ENCODE measurements at places on chromosomes 3 and 15.

GRCh38 chr3:169624533-169624972, 39.0 kb downstream of the MECOM start:
- DNase-seq: no peak

DNA sequence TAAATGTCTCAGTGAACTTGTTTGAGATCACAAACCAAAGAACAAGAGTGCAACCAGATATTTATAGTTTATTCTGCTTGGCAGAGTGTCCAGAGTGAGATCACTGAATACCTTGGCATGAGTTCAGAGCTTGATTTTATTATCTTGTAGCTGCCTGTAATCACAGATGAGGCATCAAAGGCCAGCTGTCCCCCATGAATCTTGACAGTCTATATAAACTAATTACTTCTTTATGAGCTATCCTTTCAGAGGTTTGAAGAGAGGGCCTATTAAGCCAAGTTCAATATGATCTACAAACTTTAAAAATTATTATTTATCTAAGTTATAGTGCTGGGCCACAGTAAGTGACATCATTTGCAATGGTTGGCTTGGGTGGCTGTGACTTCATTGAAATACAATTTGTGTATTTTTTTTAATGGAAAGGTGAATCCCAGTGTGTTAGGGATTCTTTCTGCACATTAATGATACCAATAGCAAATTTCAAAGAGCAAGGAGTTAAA, 251.5 kb downstream of the CLSTN2 start:
- DNase-seq: no peak

- DNase-seq: no peak
Measured at GRCh38 chr15:34490417-34491193, 53.0 kb upstream of the GOLGA8A start.

DNA sequence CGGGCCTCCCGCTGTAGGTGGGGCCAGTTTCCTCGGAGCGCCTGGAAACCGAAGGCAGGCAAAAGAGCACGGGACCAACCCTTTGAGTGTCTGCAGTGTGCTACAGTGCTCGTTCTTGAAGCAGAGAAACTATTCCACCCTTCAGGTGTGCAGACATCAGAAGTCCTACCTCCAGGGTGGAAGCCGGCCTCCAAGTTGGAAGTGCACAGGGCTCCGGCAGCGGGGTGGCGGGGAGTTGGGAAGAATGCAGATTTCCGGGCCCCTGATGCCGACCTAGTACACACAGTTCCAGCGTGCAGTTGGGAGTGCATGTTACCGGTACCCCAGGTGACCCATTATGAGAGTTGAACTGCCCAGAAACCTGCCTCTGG, 3.0 kb downstream of the KLF13 start:
- DNase-seq: no peak

DNA sequence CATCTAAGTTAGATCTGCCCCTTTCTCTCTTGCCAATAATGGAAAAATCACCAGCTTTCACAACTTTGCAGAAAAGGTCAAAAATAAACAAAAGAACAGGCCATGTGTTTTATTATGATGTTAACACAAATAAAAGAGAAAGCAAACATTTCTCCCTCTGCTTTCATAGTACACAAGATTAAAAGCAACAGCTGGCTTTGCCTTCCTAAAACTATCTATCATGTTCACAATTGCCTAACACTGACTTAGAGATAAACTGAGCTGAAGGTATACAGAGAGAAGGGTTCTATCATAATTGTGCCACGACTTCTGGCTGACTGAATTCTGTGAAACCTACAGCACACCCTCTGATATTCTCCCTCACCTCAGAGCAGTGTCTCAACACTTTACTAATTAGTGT, 29.4 kb downstream of the AADAC start:
- no peak for DNase-seq

GRCh38 chr3:194875581-194876402, 190.1 kb downstream of the FAM43A start:
- no peak for DNase-seq

DNA sequence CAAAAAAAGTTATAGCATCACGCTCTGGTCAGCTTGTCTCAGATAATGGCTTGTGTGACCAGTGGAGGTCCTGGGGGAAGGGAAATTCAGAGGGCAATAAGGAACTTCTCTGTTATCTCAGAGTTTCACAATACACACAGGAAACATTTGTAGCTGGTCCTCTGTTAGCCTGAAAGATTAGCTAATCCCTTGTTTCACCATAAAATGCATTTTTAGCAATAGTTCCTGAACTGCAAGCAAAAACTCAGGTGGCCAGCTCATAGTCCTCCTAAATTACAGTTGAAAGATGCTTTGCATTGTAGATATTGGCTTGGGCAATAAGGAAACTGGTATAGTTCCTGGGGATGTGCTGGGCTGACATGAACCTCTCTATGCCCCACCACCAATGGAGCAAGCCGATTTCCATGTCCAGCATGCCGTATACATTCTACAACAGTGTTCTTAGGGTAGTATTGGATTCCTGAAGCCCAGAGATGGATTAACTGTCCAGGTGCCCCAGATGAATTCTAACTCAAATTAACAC, 141.5 kb upstream of the TBL1XR1 start:
- no peak for DNase-seq

DNA sequence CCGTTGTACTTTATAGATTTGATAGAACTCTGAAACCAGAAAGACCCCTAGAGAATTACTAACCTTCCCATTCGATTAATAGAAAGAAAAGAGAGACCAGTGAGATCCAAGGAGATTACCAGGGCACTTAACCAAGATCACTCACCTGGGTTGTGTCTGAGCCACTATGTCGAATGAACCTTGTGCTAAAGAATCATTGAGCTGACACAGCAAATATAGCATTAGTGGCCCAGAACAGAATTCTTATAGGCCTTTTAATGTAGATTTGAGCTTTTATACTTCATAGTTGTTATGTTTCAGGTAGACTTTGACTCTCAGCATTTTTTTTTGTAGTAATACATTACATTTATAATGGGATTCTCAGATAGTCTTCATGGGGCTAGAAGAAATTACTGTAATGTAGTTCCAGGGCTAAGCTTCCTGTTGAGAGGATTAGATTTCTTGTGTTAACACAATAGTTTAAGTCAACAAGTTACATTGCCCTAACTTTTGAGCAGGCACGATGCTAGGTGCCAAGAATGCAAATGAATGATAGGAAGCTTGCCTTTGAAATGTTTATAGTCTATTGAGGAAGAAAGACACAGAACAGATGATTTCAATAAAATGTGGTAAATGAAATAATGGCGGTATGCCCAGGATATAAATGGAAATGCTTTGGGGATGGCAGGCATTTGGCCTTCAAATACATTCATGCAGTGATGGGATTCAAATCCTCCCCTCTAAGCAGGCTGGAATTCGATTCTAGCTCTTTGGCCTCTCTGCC, 24.4 kb upstream of the ABHD10 start:
- no peak for DNase-seq

- DNase-seq: no peak
Measured at GRCh38 chr15:73374604-73375003, 5.8 kb upstream of the HCN4 start.

- DNase-seq: no peak
Measured at GRCh38 chr3:52015438-52016228, 19.9 kb upstream of the RPL29 start.

DNA sequence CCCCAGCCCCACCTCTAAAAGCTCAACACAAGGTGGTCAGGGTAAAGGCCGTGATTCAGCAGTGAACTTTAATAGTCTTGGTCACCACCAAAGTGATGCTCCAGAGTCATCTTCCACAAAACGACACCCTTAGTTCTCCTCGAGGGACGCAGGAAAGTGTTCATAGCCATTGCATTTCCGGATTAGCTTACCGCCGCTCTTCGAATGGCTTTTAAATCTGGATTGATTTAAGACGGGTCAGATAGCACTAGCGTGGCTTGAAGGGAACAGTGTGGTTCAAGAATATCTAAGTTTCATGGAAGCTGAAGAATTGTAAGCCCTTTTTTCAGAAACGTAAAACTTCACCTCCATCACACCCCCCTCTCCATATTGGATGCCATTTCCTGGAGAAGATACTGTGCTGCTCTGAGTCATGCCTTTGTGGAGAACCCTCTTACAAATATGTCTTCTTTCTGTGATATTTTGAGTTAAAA, 829 bp downstream of the RNF7 start:
- peak; percentile 73 for DNase-seq

DNA sequence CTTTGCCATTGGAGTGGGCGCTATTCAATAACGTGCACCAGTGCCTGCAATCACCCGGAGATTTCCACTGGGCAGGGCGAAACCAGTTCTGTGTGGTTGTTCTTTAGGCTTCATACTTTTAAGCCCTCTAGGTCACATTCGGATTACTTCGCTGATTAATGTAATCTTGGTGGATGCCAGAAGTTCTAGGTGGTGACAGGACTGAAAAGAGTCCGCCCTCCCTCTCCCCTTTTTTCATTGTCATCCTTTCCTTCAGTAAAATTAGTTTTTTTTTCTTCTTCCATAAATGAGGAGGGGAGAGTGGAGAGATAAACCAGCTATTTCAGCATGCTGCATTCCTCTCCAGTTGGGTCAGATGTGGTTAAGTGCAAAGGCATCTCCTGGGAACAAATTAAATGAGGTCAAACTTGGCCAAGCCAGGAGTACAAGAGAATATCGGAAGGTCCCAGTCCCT, 2.3 kb upstream of the SLC2A2 start:
- DNase-seq: no peak

DNA sequence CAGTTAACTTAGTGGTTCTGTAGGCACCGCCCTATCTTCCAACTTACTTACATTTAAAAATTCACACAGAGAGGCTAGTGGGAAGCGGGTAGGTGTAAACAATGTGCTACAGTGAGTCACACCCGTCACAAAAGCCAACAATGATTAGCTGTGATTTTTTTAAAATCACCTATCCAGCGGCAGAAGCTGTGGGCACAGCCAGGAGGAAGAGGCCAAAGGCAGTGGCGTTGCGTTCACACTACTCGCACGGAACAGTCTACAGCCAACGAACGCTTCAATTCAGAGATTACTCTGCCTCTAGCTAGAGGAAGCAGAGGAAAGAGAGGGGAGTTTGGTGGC, 2.5 kb upstream of the NLGN1 start:
- no peak for DNase-seq

DNA sequence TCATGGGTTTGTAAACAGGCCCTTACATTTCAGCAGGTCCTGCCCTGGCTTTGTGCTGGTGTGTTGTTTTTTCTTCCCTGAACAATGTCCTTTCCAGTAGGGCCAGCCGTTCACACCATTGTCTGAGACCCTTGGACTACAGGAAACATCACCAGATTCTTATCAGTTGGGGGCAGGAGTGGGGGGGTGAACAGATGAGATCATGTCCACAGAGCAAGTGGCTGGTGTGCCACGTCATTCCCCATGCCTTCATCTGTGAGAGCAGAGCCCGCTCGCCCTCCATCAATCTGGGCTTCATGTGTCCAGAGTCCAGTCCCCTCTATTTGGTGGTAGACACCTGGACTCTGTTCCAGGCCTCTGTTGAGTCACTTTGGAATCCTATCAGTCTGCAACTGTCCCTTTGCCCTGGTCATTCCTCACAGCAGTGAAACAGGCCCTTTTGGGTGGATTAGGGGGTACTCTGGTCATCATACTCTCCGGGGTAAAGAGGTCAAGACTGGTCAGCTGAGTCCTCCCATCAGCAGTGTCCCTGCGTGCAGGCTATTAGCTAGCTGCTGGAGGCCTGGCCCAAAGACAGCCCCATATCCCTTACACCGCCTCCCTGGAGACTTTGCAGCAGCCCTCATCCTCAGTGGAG, 15.0 kb downstream of the SEMA3G start:
- peak; percentile 92 for DNase-seq

DNA sequence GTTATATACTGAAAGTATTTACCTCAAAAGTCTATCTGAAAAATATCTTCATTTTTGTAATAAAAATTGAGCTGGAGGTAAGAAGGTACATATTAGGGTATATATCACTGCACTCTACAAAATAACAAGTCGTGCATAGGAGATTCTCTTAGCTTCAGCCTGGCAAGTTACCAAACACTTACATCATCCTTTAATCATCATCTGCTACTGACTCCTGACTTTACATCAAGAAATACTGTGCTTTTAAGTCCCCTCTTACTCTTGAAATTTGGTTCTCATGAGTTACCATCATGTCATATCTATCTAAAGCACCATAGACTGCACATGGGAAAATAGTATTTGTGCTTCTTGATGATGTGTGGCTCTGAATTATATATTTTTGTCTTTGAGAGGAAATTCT, 50.8 kb downstream of the LYSMD4 start:
- DNase-seq: peak; percentile 74

Data from kidney capillary endothelial cell (primary cell).